Uterus (tissue), 4 donors: ENCODE measurements at places on chromosomes 16 and 17. TPM values are rescaled to one million over a fixed set of nuclear protein-coding genes. Genes with fewer than 3 reads are reported as not detected.

Gene CCL17
- total RNA-seq, result not detected

Gene LRRC75A
- total RNA-seq, result 2.1 TPM

Gene CCL1
- not detected for total RNA-seq

Gene TP53TG3F
- total RNA-seq, result not detected

Gene FOXC2
- total RNA-seq, result not detected

Gene TM4SF5
- not detected for total RNA-seq

Gene TPSAB1
- total RNA-seq, result 17.9 TPM

Gene SEPTIN1
- not detected for total RNA-seq

Gene STH
- total RNA-seq, result not detected

Gene WNT9B
- total RNA-seq, result 0.27 TPM

Gene LRRC46
- total RNA-seq, result 0.14 TPM

Gene FAM83G
- total RNA-seq, result 1.2 TPM

Gene DHRS7C
- total RNA-seq, result not detected

Gene HIGD1B
- not detected for total RNA-seq

Gene ENPP7
- total RNA-seq, result not detected

Gene MPV17L
- total RNA-seq, result 15.1 TPM
